RWPE1 (cell line): ENCODE measurements at places on chromosomes 2 and 18.
A peak's percentile ranks its signal among the peaks of the same experiment; 100 is the strongest.

GRCh38 chr18:48861181-48861708 is 89.5 kb downstream of the SMAD7 start:
- no peak for DNase-seq

- DNase-seq = no peak
Measured at GRCh38 chr2:73004889-73005596, 66.5 kb downstream of the SFXN5 start.

DNA sequence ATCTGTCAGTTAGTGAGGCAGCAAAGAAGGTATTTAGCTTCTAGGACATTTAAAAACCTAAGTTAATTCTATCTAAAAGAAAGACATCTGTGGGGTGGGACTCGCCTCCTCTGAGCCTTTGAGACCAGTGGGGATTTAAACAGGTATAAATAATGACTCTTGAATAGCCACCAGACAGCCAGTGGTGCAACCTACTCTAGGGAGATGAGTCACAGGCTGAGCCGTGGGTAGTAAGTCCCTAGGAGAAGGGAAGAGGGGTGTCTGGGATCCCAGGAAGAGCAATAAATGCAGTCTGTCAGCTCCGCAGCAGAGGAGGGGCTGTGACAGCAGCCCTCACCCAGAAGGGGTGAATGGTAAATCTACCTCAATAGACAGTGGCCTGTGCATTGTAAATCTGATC is 43.1 kb upstream of the GALNT3 start:
- DNase-seq = peak; percentile 48

- no peak for DNase-seq
Measured at GRCh38 chr2:221779614-221780067, 207.5 kb upstream of the EPHA4 start.

DNA sequence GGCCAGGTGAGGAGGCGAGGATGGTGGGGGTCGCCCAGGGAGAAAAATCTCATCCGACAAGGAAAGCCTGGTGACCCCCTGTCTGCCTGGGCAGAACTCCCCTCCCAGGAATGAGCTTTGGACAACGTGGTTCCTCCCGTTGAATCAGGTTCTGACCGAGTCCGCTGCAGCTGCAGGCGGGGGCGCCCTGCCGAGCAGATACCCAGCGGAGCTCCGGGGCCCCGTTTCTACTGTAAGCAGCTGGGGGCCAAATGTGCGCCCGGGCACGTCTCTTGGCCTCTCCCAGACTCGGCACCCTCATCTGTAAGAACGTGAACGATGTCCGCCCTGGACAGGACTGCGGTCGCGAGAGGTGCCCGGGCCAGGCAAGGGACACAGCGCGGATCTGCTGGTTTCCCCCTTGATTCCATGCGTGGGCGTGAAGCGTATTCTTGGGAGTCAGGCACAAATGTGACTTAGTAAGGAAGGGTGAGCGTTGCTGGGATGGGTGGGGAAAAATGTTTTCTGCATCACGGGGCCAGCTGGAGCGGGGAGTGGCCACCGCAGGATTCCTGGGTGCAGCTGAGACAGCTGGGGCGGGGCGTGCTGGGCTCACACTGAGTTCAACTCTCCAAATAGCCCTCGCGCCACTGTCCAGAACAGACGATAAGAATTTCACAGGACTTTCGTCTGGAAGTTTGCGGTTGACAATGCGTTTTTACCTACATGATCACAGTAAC is 20.2 kb upstream of the TUBB6 start:
- peak; percentile 86 for DNase-seq

DNA sequence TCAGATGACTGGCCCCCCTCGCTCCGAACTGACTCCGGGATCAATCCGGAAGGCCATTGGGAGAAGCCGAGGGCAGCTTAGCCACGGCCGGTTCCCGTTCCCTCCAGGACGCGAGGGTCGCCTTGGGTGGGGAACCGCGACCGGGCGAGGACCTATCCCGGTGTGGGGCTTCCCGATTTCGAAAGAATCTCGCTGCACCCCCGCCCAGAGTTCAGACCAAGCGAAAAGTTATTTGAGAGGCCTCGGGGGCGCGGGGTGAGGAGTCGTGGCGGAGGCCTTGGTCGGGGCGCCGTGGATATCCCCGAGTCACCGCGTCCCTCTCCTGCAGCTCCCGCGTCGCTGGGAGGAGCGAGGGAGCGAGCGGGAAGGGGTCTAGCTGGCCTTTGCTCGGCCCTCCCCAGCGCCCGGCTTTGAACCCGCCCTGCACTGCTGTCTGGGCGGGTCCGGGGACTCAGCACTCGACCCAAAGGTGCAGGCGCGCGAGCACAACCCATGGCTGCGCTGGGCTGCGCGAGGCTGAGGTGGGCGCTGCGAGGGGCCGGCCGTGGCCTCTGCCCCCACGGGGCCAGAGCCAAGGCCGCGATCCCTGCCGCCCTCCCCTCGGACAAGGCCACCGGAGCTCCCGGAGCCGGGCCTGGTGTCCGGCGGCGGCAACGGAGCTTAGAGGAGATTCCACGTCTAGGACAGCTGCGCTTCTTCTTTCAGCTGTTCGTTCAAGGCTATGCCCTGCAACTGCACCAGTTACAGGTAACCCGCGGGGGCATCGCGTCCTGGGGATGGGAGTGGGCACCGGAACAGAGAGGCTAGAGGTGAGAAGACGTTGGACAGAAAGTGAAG is at the start of gene CYP27A1:
CYP27A1 (plus strand) TSS at position 457 of the 837 bp plus-strand sequence; CDS start at position 493, 36 bp downstream.
- no peak for DNase-seq

DNA sequence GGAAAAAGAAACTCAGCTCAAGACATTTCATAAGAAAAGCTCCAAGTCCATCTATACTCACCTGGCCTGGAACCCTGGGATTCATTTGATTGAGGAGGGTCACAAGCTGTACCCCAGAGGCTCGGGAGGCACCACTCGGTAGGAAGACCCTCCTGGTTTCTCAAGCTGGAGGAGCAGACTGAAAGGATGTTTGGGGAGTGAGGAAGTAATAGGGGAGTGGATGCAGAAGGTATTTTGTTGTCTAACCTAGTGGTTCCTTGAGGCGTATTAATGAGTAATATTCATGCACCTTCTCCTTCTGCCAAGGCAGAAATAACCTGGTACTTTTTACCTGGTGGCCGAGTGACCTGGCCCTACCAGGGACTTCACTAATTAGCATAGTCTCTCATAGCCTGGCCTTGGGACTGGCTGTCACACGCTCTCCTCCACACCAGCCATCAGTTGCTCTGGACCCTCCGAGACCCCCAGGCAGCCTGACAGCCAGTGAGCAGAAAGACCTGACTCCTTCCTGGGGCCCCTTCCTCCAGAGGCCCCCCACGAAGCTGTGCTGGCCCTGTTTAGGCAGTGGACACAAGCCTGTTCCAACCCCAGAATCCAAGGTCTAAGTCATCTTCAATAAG is 161.4 kb downstream of the BCL2 start:
- no peak for DNase-seq
